ENCODE measurements at places on chromosomes 2 and 18. TPM values are rescaled to one million over a fixed set of nuclear protein-coding genes. Genes with fewer than 3 reads are reported as not detected.

The GALNT13 gene
- 0.23 TPM for total RNA-seq

The TMEFF2 gene
- 1.0 TPM for total RNA-seq

The SERPINB2 gene
- not detected for total RNA-seq

The SALL3 gene
- not detected for total RNA-seq

The NOP58 gene
- 34.3 TPM for total RNA-seq

The TEX261 gene
- total RNA-seq, result 51.4 TPM

The SERPINB10 gene
- total RNA-seq, result not detected

The TTR gene
- total RNA-seq, result 2.1 TPM

The SETBP1 gene
- total RNA-seq, result 15.0 TPM

The NDC80 gene
- total RNA-seq, result 1.5 TPM

The MTCL1 gene
- 15.4 TPM for total RNA-seq

The CHST9 gene
- 0.05 TPM for total RNA-seq

The GYPC gene
- total RNA-seq, result 67.8 TPM

The MERTK gene
- 13.7 TPM for total RNA-seq

The EVA1A gene
- total RNA-seq, result 1.3 TPM

The SAG gene
- not detected for total RNA-seq

The TSHZ1 gene
- 22.7 TPM for total RNA-seq

The LBX2 gene
- 1.5 TPM for total RNA-seq

The NTSR2 gene
- total RNA-seq, result not detected

The CD8B2 gene
- total RNA-seq, result 0.16 TPM

The SULT1C2 gene
- not detected for total RNA-seq

The LBH gene
- 7.2 TPM for total RNA-seq

The SLC30A3 gene
- not detected for total RNA-seq

The VWA3B gene
- total RNA-seq, result 2.8 TPM

The B3GNT2 gene
- total RNA-seq, result 27.1 TPM

The RBBP8 gene
- total RNA-seq, result 20.1 TPM

The RUFY4 gene
- total RNA-seq, result not detected
